ENCODE measurements at places on chromosomes 4 and X.

- DNase-seq = no peak
These were observed 65.2 kb downstream of the IGFBP7 start for GRCh38 chr4:57044996-57045395.

DNA sequence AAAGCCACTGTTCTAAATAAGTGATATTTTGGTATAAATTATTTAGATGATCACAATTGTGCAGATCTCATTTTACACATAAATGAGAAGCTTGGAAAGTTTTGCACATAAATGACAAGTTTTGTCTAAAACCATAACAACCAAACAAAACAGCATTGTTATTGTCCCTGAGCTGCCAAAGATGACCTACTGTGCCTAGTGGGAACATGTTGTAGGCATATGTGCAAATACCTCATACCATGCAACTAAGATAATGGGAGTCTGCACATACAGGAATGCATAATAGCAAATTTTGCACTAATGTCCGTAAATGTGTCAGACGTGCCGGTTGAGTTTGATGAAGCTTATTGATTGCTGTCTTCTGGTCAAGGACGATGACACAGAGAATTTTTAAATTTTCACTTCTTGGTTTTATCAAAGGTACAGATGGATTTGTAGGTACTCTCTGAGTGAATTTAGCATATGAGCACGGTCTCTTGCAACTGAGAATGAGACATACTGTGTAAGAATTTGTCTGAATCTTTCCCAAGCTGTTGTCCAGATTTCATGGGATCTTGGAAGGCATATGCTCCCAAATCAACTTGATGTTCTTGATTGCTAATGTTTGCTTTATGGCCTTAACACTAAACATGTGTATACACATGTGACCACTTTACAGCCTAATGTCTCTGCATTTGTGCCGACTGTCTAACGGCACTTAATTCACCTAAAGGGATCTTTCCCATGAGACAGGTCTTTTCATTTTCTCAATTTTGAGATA is 1133.5 kb downstream of the FAT4 start:
- no peak for DNase-seq

- no peak for DNase-seq
These were observed 46.6 kb downstream of the HTT start for GRCh38 chr4:3121110-3121509.

GRCh38 chrX:118024482-118024881 is 92.1 kb downstream of the KLHL13 start:
- DNase-seq = no peak

DNA sequence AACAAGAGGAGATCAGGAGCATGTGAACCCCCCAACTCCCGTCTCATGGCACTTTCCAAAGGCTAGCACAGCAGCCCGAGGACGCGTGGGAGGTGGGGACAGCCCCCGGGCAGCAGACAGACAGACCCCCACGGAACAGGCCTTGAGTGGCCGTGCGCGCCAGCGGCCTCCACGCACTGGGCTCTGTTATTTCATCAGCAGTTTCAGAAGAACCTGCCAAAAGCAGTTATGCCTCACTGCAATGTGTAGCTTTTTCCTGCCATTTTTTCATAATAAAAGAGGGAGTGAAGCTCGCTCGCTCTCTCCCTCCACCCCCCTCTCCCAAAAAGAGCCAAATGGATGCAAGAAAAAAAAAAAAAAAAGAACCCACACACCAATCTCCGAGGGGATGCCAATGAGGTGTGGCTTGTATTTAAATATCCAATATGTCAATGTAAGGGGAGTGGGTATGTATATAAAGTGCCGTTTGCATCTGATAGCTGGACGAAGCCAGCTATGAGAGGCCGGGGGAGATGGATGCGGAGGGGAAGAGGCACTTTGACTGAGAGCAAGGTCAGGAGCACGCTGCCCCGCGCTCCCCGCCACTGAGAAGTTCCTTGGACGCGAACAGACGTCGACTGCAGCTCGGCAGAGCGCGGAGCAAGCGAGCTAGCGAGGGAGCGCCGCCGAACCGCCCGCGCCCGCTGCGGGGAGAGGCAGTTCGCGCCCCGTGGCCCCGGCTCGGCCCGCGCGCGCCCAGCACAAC is at the start of gene FGF16:
Gene FGF16, plus strand, starts transcription at position 482 of the 745 bp plus-strand sequence. CDS start 286 bp downstream, outside the sequence.
- no peak for DNase-seq

- DNase-seq = no peak
These were observed 30.5 kb downstream of the PLAC8 start for GRCh38 chr4:83083925-83084475.

GRCh38 chrX:94365736-94366135 is 691.7 kb downstream of the FAM133A start:
- no peak for DNase-seq

DNA sequence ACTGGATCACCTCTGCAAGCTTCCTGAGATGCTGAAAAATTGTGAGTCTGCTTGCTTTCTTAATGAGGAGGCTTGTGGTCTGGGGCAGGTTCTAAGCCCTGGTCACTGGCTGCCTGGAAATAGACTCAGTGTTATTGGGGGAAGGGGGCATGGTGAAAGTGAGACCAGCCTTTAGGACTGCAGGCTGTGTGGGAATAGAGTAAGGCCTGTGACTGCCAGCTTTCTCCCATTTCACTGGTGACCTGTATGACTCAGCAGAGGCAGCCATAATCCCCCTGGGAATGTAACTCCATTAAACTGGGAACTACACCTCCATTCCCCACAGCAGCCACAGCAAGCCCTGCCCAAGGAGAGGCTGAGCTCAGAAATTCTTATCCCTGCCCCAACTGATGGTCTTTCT is 55.9 kb upstream of the IL15 start:
- DNase-seq = no peak

DNA sequence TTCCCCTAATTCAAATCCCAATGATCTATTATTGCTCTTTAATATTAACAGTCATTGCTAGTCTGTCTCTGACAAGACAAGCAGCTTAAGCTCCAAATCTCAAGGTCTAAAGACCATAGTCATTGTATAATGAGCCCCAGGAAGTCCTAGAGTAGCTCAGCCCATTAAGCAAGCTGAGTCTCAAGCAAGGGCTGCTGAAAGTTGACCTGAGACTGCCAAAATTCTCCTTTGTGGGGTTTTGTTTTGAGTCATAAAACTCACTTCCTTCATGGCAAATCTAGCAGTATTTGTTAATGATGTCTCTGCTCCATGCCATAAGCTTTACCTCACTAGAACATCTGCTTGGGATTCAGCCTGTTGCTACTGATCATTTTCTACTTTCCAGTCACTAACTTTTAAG is 313.2 kb downstream of the ANTXR2 start:
- no peak for DNase-seq

- no peak for DNase-seq
These were observed 12.2 kb downstream of the NOCT start for GRCh38 chr4:139027776-139028175.

DNA sequence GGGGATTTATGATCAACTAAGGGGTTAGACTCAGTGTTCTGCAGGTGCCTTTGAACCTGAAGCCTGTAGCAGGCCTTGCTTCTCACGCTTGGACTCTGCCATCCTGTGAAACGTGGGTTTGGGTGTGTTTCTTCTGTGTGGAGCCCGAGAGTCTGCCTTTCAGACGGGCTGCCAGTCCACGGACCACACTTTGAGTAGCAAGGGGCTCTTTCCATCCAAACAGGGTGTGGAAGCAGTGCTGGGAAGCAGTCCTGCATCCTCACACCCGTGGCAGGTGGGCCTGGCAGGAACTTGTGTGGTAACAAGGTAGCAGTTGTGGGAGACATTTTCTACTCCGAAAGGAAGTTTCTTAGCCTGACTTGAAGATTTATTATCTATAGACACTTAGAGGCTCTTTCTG is 22.7 kb downstream of the RGS12 start:
- no peak for DNase-seq

GRCh38 chr4:87005690-87006425 is 71.0 kb downstream of the AFF1 start:
- DNase-seq = peak; percentile 36

GRCh38 chrX:51332188-51332942 is at the start of gene NUDT10:
TSS of gene NUDT10 (plus strand) at chrX:51332822. CDS start at chrX:51332966, 144 bp downstream.
- DNase-seq = no peak

GRCh38 chr4:60656171-60656570 is 544.0 kb upstream of the ADGRL3 start:
- no peak for DNase-seq

GRCh38 chr4:186634591-186635128 is 79.3 kb upstream of the MTNR1A start:
- no peak for DNase-seq

GRCh38 chr4:8085491-8086117 is 73.0 kb downstream of the ABLIM2 start:
- DNase-seq = no peak

GRCh38 chr4:18722748-18723191 is 701.2 kb upstream of the LCORL start:
- DNase-seq = no peak

DNA sequence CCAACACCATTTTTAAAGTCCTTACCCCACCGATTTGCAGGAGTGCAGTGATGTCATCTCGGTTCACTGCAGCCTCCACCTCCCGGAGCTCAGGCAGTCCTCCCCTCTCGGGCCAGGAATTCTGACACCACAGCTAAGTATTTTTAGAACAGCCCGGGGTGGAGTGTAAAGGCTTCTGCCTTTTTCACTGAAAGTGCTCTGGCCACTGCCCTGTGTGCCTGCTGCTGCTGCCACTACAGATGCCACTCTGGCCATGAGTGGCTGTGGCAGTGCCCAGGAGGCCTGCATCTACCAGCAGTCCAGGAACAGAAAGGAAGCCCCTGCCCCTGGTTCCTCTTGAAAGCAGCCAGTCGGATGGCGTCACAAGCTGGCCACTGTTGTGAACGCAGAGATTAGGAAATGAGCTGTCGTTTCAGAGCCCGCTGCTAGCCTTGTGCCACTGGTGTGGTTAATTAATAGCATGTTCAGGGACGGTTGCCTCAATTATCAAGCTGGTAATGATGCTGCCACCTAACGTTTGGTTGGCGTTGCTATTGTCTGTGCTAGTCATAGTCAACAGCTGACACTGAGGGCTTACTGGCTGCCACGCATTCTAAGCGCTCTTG is 23.6 kb upstream of the TBC1D14 start:
- DNase-seq = peak; percentile 69

DNA sequence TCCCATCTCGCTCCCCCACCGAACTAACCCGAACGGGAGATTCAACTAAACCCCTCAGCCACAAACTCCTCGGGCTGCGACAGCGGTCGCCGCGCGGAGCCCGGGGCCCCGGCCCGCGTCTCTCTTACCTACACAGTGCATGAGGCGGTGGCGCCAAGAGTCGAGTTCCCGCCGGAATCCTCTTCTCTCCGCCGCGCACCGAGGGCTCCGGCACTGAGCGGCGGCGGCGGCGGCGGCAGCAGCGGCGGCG is 160 bp downstream of the LCORL start:
- DNase-seq = no peak

All from SW480 (cell line).